Activated CD8-positive, alpha-beta memory T cell treated with anti-CD3 and anti-CD28 coated beads for 1 hour (primary cell): ENCODE measurements at places on chromosomes 1 and 21.

GRCh38 chr1:49102752-49103151, 326.1 kb upstream of the BEND5 start:
- DNase-seq = no peak

DNA sequence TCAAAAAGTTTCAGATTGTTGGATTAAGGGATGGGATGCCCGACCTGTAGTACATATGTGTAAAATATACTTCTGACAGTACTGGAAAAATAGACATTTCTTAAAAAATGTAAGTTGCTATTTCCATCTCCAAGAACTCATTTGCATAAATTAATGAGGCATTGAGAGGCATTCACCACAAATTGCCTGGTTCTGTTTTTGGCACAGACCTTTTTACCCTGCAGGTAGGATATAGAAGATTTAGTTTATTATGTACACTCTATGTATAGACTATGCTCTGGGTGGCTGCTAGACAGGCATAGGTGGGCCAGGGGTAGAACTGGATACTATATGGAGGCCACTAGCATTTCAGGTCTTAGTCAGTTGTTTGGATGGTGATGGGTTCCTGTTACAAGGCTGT, 8.0 kb downstream of the CCDC17 start:
- DNase-seq = no peak

DNA sequence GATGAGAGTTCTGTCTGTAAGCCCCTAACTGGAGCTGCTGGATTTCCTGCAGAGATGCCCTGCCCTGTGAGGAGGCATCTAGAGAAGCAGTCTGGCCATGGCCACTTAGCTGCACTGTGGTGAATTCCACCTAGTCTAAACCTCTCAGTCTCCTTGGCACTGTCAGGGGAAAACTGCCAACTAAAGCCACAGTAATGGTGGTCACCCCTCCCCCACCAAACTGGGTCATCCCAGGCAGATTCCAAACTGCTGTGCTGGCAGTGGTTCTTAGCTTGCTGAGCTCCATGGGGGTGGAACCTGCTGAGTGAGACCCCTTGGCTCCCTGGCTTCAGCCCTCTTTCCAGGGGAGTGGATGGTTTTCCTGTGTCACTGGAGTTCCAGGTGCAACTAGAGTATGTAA, 740.6 kb downstream of the RWDD3 start:
- no peak for DNase-seq

- DNase-seq = no peak
Observed at GRCh38 chr1:58786927-58787245, 3.0 kb upstream of the JUN start.

- DNase-seq = no peak
Observed at GRCh38 chr1:155971910-155972809, 6.2 kb downstream of the ARHGEF2 start.

GRCh38 chr1:186289943-186290545, 85.0 kb downstream of the TPR start:
- no peak for DNase-seq

DNA sequence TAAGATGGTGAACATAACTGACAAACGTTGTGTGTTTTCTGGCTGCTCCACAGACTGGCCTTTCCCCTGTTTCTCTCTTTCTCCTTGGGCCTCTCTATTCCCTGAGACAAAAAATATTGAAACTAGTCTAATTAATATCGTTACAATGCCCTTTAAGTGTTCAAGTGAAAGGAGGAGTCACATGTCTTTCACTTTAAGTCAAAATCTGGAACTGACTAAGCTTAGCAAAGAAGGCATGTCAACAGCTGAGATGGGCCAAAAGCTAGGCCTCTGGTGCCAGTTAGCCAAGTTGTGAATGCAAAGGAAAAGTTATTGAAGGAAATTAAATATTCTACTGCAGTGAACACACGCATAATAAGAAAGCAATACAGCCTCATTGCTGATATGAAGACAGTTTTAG, 32.2 kb upstream of the FCRL3 start:
- no peak for DNase-seq

DNA sequence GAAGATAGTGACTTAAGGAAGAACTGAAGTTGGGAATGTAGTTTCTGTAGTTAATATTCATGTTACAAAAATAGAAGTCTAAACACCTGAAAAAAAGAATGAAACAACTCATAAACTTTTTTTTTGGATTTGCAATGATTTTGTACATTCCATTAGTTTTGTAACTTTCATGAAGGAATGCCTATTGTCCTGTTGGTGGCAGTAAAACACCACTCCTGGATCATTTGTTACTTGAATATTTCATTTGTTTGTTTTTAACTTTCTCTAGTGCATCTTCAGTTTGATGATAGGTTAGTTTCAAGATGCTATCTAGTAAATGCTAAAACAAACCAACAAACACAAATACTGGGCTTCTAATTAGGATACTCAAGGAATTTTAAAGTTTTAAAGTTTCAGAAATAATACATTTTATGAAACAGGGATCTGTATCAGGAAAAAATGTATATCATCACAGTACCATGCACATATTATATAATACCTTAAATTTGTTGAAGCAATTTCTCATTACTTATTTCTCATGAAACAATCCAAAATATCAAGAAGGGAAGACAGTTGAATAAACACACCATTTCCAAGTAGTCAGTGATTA, 229.7 kb upstream of the CACYBP start:
- DNase-seq = no peak

DNA sequence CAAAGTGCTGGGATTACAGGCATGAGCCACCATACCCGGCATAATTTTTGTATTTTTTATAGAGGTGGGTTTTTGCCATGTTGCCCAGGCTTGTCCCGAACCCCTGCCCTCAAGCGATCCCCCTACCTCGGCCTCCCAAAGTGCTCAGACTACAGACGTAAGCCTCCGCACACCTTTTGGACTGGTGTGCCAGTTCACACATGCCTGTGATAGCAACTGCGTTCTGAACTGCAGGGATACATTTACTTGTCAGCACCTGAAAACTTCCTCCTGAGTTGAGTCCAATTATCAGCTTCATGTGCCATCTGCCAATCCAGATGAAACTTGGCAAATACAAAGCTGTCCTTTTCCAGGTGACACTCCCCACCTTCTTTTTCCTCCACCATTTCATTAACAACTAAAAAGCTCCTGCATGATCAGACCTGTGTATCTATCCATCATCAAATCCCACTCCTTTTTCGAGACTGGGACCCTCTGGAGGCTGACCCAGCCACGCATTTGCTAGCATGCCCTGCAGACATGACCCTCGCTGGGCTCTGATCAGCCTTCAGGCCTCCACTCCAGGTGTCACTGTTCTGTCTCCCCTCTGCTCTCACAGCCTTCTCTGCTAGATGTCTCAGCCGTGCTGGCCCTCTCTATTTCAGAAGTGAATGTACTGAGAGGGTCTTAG, 2.1 kb upstream of the DEGS1 start:
- no peak for DNase-seq

- no peak for DNase-seq
Observed at GRCh38 chr1:30673395-30673794, 50.0 kb downstream of the MATN1 start.
